HEK293T (cell line): ENCODE measurements at places on chromosomes 16 and 17.

DNA sequence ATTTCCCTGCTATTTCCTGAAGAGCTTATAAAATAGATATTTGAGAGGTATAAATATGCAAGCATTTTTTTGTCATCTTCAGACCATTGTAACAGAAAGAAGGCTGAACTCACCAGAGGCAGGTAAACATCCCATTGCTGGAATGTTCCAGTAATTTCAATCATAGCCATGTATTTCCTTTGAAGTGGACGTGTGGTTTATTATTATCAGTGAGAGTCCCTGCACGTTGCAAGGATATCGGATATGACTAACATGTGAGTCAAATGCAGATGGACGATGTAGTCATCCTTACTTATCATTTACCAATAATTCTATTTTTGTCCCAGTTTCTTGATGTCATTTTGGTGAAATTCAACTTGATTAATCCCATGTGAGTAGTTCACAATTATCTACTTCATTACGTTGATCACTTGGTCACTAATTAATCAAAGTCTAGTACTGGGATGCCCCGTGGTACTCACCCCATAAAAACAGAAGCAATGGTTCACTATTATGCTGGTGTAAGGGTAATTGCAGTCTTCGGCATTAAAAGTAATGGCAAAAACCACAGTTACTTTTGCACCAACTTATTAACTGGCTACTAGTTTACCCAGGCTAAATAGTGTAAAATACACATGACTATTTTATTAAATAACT is 89.5 kb downstream of the VAT1L start:
- DNase-seq = no peak

DNA sequence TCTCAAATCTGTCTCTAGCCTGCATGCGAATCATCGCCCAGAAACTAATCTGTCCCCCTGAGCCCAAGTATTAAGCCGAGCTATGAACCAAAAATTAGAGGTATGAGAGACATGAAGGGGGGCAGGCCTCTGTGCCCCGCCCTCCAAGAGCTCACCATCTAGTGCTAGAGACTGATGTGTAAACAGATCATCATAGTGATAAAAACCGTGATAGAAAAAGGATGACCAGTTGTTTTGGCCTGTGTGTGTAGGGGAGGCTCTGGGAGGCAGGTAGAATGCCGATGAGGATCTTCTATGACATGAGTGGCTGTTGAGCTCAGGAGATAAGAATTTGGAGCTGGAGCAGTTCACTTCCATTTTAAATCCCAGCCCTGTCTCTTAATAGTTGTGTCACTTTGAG is 89.1 kb upstream of the TBX2 start:
- no peak for DNase-seq

GRCh38 chr16:648781-649589 is at the start of gene WDR90:
Gene WDR90, plus strand, starts transcription at chr16:649365. Its CDS starts 52 bp downstream, at chr16:649417.
- DNase-seq = peak; percentile 92

- no peak for DNase-seq
Measured at GRCh38 chr16:22397464-22397863, 23.0 kb upstream of the CDR2 start.

- DNase-seq = no peak
Measured at GRCh38 chr17:42408061-42408460, 15.0 kb downstream of the CAVIN1 start.

DNA sequence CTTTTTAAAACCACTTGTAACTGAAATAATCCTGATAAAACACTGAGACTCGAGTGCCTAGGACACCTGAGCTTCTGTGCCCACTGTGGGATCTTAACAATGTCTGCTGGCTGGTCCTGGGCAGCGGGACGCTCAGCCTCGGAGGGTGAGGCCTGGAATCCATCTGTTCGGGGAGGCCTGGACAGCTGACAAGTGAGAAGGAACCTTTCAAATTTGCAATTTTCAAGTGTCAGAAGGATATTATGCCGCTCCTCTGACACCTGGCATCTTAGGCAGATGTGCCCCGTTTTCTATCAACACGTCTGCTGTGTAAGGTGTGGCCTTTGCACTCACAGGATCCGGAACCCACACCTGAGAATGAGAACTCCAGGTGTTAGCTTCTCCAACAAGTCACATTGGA is 33.1 kb upstream of the C16orf78 start:
- DNase-seq = no peak

DNA sequence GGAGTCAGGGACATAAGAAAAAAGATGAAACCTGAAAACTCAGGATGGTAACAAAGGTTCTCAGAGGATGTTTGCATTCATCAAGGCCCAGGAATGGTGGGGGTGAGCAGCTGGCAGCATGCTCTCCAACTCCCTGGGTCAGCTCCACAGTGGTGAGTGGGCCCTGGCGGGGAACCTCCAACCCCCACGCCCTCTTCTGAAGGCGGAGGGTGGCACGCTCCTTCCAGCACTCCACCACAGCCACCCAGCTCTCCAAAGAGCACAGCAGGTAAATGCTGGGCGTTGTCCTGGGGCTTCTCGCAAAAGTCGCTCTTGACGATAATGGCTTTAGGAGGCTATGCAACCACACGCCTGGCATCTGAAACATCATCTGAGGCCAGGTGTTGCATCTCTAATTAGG is 173.8 kb downstream of the C16orf78 start:
- no peak for DNase-seq

DNA sequence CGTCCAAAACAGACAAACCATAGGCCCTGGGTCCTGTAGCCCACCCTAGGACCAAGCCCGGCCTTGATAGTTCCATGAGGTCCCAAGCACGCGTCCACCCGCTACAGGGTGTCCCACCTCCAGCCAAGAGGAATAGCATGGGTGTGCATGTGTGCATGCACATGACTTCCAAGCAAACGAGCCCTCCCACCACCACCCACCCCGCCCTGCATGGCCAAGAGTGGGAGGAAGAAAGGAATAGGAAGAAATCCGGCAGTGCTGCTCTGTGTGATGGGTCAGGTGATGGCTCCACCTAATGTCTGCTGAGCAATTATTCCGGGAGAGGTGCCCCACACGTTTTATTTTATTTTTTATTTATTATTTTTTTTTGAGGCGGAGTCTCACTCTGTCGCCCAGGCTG is 184.6 kb downstream of the ZNF423 start:
- DNase-seq = no peak

DNA sequence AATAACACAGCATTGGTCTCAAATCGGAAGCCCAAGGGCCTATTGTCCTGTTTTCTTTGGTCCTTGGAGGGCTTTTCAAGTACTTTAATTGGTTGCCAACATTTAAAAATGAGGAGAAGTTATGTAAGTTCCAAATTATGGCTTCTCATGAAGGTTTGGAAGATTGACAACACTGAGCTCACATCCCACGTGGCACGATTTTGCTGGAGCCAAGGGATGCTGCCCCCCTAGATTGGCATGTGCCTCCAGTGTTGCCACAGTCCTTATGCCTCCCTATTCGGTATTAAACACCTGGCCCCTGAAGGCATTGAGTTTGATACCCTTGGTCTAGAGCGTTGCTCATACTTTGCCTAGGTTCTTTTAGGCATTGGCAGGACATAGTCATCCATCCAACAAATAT is 108.0 kb downstream of the ZNF18 start:
- DNase-seq = no peak

DNA sequence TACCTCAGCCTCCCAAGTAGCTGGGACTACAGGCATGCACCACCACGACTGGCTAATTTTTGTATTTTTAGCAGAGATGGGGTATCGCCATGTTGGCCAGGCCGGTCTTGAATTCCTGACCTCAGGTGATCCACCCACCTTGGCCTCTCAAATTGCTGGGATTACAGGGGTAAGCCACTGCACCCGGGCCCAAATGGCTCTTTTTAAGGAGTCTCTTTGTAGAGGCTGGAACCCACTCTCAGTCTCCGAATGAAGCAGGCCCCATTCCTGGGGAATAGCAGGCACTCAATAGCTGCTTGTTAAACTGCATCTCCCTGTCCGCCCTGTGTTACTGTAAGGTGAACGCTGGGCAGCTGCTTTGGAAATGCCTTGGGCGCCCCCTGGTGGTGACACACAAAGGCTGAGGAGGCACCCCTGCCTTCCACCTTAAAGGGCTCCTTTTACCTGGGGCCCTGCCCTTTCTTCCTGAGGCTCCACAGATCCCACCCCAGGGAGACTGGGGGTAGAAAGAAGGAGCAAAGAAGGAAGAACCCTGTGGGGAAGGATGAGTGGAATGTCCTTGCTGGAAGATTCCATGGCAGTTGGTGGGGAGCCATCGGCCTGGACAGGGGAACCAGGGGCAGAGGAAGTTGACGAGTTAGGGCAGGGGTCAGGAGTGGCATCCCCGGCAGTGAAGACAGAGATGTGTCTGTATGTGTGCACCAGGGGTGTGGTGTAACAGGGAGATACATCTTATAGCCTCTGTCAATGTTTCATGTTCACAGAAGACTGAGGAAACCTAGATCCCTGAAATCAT is 6.1 kb upstream of the SP2 start:
- peak; percentile 83 for DNase-seq

DNA sequence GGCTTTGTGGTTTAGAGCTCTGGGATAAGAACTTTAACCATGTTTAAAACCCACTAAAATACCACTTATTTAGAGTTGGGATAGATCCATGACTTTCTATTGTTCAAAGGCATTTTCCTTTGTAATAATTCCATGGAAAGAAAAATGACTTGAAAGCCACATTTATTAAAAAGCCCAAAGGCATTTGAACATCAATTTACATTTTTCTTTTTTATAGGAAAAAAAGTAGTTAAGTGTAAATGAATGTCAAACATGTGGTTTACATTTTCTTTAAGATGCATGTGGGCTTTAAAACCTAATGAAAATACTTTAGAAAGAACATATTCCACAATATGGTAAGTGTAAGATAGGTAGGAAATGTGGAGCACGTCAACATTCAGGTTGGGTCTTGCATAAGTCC is 443.2 kb downstream of the TOX3 start:
- no peak for DNase-seq

DNA sequence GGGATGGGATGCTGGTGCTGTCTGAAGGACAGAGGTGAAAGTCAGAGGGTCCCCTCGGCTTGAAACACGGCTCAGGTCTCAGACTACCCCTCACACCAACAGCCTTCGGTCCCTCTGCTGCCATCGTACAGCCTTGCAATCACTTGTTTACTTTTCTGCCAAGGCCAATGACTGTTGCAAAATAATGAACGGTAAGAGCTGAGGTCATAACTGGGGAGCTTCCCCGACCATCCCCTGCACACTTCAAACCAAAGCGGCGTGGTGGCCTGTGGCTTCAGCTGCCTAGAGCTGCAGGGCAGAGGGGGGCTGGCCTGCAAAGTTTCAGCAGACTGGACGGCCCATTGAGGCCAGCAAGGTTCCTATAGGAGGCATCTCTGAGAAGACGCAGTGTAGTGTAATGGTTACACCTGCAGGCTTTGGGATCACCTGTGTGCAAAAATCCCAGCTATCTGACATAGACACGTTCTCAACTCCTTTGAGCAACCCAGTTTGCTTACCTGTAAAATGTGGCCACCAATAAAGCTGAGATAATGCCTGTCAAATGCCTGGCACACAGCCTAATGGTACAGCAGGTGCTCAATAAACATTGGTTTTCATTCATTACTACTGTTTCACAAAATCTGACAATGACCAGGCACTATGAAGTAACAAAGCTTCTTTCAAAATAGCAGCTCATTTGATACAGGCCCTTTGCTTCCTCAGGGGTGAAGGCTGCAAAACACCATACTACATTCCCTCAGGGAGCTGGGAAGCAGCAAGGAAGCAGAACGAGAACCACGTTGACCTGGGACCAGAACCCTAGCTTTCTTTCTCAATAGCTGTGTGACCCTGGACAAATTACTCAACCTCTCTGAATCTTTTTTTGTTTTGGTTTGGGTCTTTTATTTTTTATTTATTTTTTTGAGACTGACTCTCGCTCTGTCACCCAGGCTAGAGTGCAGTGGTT is 5.0 kb downstream of the PAM16 start:
- no peak for DNase-seq

DNA sequence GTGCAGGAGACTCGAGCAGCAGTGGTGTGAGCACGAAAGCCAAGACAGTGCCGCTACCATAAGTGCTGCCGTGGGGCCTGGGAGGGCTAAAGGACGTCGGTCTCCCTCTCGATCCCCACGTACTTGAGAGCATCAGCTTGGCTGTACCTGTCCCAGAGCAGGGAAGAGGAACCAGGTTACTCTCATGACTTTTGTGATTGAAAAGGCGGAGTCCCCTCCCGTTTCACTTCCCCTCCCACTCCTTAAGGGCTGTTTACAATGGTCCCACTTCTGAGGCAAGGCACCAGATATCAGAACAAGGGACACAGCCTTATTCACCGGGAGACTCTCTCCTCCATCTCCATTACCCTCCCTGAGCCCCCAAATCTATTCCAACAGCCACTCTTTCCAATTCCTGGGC is 20.1 kb downstream of the CNTNAP1 start:
- DNase-seq = no peak
